Activated CD4-positive, alpha-beta T cell treated with anti-CD3 and anti-CD28 coated beads for 48 hours (primary cell): ENCODE measurements at places on chromosomes 3 and 15.

DNA sequence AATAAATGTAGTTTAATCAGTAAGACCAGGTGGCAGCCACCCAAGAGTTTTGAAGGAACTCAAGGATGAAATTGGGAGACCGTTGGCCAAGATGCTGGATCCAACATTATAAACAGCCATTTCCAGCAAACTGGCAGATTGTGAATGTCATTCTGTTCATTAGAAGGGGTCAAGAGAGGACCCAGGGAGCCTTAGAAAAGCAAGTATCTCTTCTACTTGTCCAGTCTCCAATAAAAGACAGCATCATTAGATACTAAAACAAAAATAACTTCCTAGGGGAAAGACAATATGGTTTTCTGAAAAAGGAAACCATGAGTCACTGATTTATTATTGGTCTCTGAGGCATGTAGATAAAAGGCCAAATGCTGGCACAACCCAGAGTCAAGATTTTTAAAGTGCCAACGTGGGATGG, 67.9 kb downstream of the GADL1 start:
- DNase-seq: no peak

GRCh38 chr3:65922441-65922840, 116.3 kb downstream of the MAGI1 start:
- no peak for DNase-seq

DNA sequence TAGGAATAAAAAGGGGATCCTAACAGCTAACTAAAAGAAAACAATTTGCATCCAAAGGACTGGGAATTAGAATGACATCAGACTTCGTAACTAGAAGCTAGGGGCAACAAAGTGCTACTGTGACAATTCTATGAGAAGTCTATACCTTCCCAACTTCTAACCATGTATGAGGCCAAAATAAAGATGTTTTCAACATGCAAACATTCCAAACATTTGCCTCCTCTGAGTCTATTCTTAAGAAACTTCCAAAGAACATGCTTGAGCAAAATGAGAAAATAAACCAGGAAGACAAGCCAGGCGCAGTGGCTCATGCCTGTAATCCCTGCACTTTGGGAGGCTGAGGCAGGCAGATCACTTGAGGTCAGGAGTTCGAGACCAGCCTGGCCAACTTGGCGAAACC, 13.1 kb upstream of the RNF7 start:
- no peak for DNase-seq

DNA sequence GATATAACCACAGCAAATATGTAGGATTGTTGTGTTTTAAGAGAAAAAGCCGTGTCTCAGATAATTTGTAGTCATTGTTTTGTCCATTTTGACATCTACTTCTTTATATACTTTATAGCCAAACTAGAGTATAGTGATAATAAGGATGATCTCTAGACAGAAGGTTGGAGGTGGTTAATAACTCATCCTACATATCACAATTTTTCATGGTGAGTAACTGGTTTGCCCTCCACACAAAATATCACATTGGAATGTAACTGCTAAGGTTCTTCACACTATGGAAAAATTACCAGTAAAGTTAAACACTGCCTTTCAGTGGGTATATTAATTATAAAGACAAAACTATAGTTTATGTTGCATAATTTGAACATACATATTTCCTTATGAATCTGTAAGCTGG, 380.7 kb downstream of the LPP start:
- no peak for DNase-seq

GRCh38 chr3:67688231-67688630, 33.8 kb upstream of the SUCLG2 start:
- no peak for DNase-seq
